ENCODE measurements at places on chromosomes 7 and 10. TPM values are rescaled to one million over a fixed set of nuclear protein-coding genes. Genes with fewer than 3 reads are reported as not detected.

- no peak for DNase-seq
These were observed 88.6 kb downstream of the PTPRN2 start for GRCh38 chr7:158499082-158499455.

- no peak for DNase-seq
These were observed 48.2 kb downstream of the DYNC2I1 start for GRCh38 chr7:158904599-158904998.

DNA sequence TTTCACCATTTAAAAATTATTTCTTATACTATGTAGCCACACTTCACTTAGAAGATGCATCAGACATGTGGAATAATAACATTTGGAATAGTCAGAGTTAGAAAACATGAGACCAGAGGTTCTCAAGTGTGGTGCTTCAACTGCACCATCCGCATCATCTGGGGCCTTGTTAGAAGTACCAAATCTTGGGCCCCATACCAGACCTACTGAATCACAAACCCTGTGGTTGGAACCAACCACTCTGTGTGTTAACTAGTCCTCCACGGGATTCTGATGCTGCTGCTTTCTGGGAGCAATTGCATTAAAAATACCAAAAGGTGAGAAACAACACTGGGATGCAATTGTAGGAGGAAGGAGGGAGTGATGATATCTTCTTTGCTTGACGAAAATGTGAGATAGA is 125.2 kb downstream of the GNAT3 start:
- DNase-seq: no peak

DNA sequence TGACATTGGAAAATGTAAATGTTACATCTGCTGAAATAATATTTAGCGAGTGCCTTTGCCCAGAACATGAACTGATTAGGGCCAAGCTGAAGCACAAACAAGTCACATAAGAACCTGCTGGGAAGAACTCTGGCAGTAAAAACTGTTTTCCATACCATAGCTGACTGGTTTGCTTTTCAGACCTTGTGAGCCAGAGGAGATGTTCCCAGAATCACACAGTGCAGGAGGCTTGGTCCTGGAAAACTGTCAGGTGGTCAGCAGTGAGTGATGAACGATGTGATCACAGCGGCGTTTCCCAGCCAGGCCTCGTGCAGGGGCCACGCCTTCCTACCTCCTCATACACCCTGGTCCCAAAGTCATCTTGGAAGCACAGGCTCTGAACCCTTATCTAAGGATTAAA is 164.2 kb upstream of the EEPD1 start:
- DNase-seq: no peak

Gene HGF
- polyA plus RNA-seq: 1.2 TPM

DNA sequence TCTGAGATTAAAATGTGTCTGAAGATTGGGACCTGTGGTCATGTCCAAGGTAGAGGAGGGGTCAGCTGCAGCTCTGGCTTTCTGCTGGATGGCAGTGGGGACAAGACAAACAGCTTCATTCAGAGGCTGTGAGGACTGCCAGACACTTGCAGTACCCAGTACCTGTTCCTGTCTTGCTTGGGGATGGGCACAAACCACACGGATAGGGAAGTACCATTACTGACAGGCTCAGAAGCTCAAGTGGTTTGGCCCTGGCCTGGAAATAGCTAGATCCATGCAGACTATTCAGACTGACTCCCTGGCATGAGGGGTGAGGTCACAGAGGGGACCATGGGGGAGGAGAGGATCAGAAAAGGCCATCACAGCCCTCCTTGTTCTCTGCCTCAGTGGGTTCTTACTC is 56.0 kb upstream of the COMTD1 start:
- DNase-seq: no peak

- no peak for DNase-seq
These were observed 116.3 kb downstream of the WDFY4 start for GRCh38 chr10:48801001-48801421.

GRCh38 chr10:19904202-19904661 is 88.0 kb downstream of the PLXDC2 start:
- no peak for DNase-seq
